Subcutaneous adipose tissue (tissue), 4 donors: ENCODE measurements at places on chromosomes 4 and X. TPM values are rescaled to one million over a fixed set of nuclear protein-coding genes. Genes with fewer than 3 reads are reported as not detected.

Gene GPR50
- total RNA-seq, result not detected

Gene FAM114A1
- total RNA-seq, result 164 TPM

Gene GLRB
- total RNA-seq, result 6.5 TPM

Gene SSX3
- not detected for total RNA-seq

Gene RIPPLY1
- not detected for total RNA-seq

Gene MTMR8
- total RNA-seq, result 2.1 TPM

Gene KLHL13
- 1.4 TPM for total RNA-seq

Gene XPNPEP2
- total RNA-seq, result 10.3 TPM

Gene AKAP4
- total RNA-seq, result not detected

Gene YY2
- 2.3 TPM for total RNA-seq
